ENCODE measurements at places on chromosomes 4 and X.

GRCh38 chr4:185117300-185117934, 25.6 kb upstream of the SLC25A4 start:
- no peak for DNase-seq

DNA sequence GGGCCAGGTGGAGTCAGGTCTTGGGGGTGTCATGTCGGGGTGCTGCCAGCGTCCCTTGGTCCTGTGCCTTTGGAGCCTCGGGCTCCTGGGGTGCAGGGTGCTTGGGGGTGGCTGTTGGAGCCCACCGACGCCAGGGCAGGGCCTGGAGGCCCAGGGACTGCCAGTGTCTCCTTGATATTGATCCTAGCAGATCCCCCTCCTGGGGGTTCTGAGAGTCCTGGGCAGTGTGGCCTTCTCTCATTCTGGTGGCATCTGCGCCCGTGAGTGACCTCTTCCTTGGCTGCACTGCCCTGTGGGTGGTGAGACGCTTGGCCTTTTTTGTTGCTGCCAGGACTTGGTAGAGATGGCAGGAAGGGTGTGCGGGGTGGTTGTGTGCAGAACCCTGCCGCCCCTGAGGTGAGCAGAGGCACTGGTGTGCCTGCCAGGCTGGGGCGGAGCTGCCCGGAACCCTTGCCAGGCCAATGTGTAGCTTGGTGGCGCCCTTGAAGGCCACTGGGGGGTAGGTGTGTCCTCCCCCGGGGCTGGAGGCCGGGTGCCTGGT, 7.0 kb downstream of the NAT8L start:
- DNase-seq: no peak

GRCh38 chrX:110448459-110448858, 89.8 kb downstream of the RTL9 start:
- DNase-seq: no peak

DNA sequence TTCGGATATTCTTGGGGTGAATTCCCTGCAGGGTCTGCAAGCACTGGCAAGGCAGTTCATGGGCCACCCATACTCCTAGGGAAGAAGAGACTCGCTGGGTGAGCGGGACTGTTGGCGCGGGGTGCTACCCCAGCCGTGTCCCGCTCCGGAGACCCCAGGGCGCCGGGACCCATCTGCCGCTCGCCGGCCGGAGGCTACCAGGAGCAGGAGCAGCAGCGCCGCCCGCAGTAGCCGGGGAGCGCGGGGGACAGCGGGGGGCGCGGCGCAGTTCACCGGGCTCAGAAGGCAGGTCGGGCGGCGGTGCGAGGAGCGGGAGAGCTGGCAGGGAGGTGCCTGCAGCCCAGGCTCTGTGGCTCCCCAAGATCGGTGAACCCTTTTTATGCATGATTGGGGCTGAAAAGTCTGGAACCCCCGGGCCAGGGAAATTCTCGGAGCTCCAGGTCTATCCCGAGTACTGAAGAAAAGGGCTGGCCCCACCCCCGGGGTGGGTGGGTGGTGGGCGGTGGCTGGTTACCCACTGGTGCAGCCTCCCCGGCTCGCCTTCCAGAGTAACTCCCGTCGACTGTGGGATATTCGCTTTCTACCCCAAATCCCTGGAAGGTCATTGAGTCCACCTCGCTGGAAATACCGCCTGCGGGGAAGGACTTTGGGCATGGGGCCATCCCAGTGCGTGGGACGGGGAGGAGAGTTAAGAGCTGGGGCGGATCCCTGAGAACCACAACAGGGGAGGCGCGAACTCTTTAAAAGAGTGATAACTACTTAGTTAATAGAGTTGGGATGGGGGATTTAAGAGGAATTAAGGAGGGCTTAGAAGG, 37.6 kb downstream of the PF4 start:
- DNase-seq: no peak

DNA sequence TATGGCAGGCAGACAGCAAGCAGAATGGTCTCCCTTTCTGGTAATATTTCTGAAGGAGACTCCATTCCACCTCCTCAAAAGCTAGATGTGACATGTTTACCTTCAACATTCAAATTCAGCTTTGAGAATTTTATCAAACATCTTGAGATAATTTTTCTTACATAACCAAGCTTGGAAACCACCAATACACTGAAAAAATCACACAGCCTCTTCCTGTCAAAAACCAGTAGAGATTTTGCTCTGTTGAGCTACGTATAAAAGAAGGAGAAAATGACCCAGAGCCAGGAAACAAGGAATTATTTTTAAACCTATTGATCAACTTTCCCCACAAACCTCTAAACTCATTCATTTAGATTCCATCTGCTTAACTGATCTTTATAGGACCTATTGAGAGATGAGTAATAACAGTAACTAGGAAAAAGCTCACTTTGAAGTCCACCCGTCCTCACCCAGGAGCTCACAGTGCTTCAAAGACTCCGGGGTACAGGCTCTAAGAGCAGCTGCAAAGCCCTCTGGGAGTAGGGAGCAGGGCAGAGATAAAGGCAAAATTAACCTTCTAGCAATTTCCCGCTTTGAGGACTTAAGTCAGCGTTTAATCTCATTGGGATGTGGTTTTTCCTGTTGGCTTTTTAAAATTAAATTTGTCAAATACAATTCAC, 318.2 kb upstream of the RASGEF1B start:
- DNase-seq: no peak

DNA sequence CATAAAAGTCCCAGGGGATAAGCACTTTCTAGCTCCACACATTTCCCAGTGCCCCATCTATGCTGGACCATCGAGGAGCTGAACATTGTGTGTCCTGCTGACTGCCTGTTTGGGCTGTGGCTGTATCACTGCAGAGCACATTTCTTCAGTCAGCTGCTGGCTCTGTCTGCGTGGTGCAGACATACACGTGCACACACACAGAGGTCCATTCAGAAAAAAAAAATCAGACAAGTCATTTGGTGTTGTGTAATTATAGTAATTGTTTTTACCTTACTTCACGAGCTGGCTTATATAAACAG, 1.1 kb upstream of the PDLIM3 start:
- DNase-seq: no peak

- no peak for DNase-seq
Observed at GRCh38 chr4:149076401-149076800, 634.2 kb upstream of the NR3C2 start.
